Activated T-cell treated with anti-CD3 and anti-CD28 coated beads, Interleukin-2, amount 50 U/mL, for 72 hours (primary cell): ENCODE measurements at places on chromosomes 1 and 21.

- DNase-seq = no peak
Measured at GRCh38 chr1:160154790-160155189, 3.4 kb downstream of the ATP1A4 start.

GRCh38 chr1:3491291-3492246 is 37.1 kb downstream of the ARHGEF16 start:
- DNase-seq = peak; percentile 84

- DNase-seq = no peak
Measured at GRCh38 chr1:70038025-70038424, 167.4 kb downstream of the LRRC40 start.

- no peak for DNase-seq
Measured at GRCh38 chr21:30943243-30943642, 61.9 kb upstream of the KRTAP11-1 start.

DNA sequence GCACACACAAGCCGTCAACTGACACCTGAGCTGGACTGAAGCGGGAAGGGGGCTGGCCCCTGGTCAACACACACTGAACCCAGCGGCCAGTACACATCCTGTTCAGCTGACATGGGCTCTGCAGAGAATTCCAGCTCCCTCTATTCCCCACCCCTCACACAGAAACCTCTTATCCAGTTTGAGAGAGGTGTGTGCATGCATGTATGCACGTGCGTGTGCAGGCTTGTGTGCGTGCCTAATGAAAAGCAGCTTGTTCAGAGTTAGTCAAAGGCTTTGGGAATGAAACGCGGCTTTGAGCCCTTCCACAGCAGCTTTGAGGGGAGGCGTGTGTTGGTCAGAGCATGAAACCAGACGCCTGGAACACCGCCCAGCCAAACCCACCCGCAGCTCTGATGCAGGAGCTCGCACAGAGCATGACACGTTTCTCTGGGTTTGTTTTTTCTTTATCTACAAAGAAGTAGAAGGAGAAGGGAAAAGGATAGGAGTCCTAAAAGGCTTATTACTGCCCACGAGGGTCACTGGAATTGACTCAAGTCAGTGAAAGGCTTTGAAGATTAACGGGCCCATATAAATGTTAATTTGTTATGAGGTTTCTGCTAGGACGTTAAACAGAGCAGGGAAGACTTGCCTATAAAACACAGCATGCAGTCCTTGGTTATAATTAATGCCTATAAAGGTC is 184.2 kb downstream of the ETS2 start:
- DNase-seq = no peak

- DNase-seq = no peak
Measured at GRCh38 chr1:39167632-39168209, 36.8 kb upstream of the MACF1 start.

DNA sequence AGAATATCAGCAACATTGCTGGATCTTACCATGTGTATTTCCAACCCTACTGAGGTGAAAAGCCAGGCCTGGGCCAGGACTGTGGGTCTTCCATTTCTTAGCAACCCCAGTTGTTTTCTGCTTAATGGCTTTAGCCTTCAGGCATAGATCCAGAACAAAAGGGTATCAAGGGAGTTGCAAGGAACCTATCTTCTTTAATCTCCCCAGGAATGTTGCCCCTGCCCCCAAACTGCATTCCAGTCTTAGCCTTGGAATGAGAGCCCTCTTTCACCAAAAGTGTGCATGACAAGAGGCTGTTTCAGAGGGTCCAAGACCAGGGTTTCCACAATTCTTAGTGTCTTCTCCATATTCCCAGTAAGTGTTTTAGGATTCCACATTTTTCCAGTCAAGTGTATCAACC is 87.9 kb upstream of the SOX13 start:
- no peak for DNase-seq

DNA sequence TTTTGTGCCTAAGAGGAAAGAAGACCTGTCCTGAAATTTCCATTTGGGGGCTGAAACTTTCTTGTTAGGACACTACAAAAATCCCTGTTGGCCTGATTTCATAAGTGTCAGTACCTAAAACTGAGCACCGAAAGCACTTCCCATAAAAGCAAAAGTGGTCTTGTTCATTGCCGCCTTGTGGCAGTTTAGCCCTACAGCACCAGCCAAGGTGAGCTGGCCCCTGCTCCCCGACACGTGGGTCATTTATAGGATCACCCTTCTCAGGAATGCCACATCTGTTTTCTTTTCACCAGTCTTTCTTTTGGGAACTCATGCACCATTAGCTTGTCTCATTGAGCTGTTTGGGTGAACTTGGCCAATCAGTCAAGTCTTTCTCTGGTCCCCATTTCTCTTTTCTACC is 155.8 kb upstream of the KAZN start:
- no peak for DNase-seq
